ENCODE measurements at places on chromosomes 7 and 10.

GRCh38 chr7:82964150-82964882 is 198.4 kb downstream of the PCLO start:
- DNase-seq, result no peak

GRCh38 chr7:50552921-50553320 is 12.3 kb downstream of the DDC start:
- no peak for DNase-seq

- no peak for DNase-seq
Measured at GRCh38 chr10:67506757-67507091, 189.3 kb downstream of the CTNNA3 start.

GRCh38 chr10:72008096-72008981 is 44.1 kb downstream of the CHST3 start:
- DNase-seq, result no peak

DNA sequence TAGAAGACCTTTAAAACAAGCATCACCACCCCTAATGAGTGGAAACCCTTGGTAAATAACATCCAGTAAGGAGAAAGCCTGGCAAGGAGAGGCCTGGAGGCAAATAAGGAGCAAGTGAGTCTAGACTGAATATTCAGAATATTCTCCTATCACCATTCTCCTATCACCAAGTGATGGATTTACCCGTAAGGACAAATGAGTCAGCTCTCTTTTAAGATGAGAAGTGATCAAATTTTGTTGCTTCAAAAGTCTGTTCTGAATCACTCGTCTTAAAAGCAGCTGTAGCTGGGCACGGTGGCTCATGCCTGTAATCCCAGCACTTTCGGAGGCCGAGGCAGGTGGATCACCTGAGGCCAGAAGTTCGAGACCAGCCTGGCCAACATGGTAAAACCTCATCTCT is 28.4 kb downstream of the KIAA1549 start:
- DNase-seq, result no peak

GRCh38 chr10:68594405-68594804 is 34.3 kb downstream of the TET1 start:
- DNase-seq, result no peak

DNA sequence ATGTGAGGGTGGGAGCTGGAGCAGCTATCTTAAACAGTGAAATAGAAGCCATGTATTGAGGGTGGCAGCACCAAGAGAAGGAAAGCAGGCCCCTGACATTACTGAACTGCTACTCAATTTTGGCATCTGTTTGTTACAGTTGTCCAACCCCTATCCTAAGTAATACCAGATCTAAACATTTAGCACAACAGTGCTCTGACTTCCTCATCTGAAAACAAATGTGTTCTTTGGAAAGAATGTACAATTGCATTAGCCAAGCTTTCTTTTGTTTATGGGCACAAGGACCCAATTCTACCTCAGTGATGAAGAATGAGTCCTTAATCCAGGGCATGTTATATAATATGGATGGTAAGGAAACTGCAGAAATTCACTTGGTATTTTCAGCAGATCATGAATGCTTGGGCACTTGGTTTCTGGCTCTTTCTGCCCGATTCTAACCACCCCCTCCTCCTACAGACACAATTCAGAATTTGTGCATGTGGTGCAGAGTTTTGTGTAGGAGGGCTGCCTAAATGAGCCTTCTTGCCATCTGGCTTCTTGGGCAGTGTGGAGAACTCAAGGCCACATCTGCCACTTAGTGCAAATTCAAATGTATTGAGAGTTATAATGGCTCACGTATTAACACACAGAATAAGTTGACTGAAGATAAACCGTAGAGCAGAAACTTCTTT is 36.9 kb upstream of the KMT2E start:
- no peak for DNase-seq

DNA sequence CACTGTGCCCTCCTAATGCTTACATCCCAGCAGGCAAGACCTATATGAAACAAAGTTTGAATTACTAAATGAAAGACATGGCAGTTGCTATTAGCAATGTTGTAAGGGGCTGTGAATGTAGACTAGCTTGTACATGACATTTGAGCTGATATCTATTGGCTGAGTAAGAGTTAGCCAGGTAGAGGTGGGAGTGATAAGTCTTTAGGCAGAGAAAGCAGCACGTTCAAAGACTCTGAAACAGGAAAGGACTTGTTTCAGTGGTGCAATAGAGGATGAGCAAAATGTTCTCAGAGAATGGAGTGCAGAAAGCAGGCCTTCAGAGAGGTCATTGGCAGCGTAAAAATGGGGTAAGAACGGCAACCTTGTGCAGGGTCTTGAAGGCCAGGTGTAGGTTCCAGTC is 687.6 kb downstream of the AUTS2 start:
- no peak for DNase-seq

- no peak for DNase-seq
Measured at GRCh38 chr10:105855791-105856190, 1214.7 kb downstream of the SORCS3 start.

DNA sequence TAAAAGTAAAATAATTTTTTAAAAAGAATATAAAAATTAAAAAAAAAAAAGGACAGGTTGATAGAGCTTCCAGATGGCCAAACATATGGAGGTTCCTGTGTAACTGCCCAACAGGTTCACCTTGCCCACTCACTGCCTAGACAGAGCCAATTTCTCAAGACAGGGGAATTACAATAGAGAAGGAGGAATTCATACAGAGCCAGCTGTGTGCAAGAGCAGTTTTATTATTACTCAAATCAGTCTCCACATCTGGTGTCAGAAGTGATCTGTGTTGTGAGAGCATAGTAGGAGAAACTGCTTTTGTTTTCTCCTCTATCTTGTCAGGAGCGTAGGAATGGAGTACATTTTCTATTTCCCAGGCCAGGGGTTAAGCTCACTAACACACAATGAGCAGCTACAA is 31.0 kb downstream of the C7orf33 start:
- DNase-seq, result no peak

GRCh38 chr7:134513169-134513752 is 14.1 kb upstream of the AKR1B10 start:
- peak; percentile 21 for DNase-seq

DNA sequence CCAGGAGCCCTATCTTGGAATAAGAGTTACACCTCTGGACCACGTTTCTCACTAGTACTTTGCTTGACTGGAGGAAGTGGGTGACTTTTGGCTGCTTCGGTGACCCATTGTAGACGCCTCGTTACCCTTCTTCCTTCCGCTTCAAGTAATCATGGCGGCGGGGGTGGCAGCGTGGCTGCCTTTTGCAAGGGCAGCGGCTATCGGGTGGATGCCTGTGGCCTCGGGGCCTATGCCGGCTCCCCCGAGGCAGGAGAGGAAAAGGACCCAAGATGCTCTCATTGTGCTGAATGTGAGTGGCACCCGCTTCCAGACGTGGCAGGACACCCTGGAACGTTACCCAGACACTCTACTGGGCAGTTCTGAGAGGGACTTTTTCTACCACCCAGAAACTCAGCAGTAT is 1.5 kb downstream of the KCND2 start:
- no peak for DNase-seq

DNA sequence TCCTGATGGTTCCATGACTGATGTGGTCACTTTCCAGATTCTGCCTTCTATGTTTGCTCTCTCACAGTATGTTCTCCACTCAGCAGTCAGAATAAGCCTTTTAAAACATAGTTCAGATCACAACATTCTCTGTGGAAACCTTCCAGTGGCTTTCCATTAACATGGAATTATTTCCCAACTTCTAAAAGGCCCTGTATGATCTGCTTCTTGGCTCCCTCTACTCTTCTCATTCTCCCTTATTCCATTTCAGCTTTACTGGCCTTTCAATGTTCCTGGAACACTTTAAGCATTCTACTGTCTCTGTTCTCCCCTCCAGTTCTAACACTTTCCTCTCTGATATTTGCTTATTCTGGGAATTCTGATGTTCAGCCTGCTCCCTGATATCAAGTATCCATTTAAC is 325.6 kb downstream of the THSD7A start:
- no peak for DNase-seq

DNA sequence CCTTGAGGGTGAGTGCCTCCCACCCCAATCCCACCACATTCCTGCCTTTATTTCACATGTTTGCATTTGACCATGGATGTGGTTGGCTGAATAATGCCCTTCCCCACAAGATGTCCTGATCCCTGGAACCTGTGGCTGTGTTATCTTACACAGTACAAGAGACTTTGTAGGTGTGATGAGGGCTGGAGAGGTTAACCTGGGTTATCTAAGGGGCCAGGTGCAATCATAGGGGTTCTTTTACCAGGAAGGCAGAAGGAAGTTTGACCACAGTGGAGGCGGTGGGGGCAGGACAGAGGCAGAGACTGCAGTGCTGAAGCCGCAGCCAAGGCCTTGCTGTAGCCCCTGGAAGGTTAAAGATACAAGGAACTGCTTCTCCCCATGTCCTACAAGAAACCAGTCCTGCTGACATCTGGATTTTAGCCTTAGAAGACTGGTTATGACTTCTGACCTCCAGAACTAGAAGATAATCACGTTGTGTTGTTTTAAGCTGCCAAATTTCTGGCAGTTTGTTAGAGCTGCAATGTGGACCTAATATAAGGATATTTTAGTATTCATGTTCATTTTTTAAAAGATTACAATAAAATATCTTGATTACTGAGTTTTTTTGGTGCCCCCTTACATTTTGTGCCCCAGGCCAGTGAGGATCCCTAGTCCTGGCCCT is 136.6 kb downstream of the ARHGAP22 start:
- DNase-seq, result no peak

- no peak for DNase-seq
Measured at GRCh38 chr7:38862666-38863065, 46.3 kb downstream of the VPS41 start.

GRCh38 chr10:994836-995558 is 6.8 kb downstream of the GTPBP4 start:
- no peak for DNase-seq

DNA sequence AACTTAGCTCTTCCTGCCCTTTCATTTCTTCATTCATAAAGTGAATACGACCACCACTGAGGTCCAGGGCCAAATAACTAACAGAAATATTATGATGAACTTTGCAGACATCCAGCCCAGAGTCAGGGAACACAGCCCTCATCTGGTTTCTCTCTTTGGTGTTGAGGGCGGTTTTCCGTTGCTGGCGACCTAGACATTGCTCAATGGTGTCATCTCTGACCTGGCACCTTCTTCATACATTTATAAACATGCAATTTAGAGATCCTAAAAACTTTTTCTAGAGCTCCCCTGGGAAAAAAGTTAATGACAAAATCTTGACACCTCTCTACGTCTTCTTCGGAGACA is 324 bp upstream of the TET1 start:
- no peak for DNase-seq

DNA sequence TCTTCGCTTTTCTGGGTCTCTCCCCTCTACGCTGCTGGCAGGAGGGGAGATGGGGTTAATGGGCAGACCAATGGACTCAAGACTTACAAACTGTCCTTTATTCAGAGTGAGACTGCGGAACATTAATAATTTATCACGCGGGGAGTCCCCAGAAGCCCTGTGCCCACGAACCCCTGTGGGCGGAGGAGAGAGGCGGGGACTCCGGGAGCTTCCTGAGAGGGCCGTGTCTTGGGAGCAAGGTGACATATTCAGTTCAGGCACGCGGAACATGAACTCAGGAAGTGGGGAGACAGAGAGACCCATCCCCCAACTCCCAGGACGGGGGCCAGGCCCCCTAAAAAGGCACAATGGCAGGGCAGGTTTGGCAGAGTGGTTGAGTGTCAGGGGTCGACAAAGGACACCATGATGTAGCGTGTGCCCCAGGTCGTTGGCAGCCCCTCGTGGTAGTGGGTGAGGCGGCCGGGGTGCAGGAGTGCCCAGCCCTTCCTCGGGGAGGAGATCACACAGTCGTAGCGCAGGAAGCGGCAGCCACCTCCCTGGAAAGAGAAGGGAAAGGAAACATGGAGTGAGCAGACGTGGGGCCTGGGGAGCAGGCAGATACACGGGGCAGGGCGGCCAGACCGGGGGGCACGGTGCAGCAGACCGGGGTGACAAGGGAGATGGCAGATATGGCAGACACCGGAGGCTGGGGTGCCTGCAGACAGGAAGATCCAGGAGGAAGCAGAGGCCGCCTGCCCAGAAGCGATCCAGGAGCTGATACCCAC is 5.2 kb upstream of the MOGAT3 start:
- no peak for DNase-seq

GRCh38 chr7:4406288-4407058 is 275.6 kb upstream of the FOXK1 start:
- no peak for DNase-seq

GRCh38 chr10:113273181-113274163 is 279.4 kb upstream of the HABP2 start:
- no peak for DNase-seq

GRCh38 chr10:6692103-6692502 is 112.0 kb upstream of the PRKCQ start:
- DNase-seq, result no peak

DNA sequence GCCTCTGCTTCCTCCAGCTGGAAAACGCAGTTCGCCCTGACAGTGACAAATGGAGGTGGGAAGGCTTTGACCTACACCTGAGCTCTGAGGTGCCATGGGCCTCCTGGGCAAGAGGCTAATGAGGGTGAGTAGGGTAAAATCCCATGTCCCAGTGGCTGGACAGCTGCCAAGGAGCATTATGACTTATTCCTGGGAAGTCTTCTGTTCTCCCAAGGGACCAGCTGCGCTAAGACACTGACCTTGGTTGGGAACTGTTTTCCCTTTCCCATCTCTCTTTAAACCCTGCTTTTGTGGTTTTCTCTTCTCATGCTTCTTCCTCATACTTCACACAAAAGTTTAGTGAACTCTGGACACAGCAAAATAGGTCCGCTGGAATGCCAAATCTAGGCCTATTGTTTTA is 72.6 kb downstream of the COPG2 start:
- DNase-seq, result no peak

- DNase-seq, result no peak
Measured at GRCh38 chr10:123200531-123200930, 46.3 kb downstream of the BUB3 start.

- DNase-seq, result no peak
Measured at GRCh38 chr10:28199941-28200340, 102.9 kb downstream of the MPP7 start.

DNA sequence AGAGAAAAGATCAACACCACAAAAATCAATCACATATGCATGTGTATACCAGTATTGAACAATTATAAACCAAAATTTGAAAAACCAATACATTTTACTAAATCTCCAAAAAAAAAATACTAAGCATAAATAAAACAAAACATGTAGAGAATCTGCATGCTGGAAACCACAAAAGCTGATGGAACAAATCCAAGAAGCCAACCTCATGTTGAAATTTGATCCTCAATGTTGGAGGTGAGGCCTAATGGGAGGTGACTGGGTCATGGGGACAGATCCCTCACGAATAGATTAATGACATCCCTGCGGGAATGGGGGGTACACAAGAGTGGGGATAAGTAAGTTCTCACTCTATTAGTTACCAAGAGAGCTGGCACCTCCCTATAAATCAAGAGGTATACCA is 82.5 kb downstream of the OAT start:
- DNase-seq, result no peak

DNA sequence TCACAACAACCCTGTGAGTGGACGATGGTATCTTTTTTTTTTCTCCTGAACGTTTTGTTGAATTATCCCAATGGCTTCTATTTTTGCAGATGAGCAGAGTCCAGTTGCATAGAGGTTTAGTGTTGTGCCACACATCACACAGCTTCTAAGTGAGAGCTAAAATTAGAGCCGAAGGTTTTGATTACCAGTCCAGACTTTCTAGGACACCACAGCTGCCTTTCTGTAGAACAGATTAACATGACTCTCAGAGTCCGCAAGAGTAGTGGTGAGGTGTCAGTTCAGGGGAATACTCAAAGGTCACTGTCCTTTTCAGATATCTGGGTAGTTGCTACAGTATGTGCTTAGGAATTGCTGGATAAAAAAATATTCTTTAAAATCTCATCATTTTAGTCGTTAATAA is 13.8 kb downstream of the SGPL1 start:
- no peak for DNase-seq
